ENCODE measurements at places on chromosomes 3 and 15.
A peak's percentile ranks its signal among the peaks of the same experiment; 100 is the strongest.

GRCh38 chr3:177618873-177619733 lies 421.8 kb upstream of the TBL1XR1 start:
- DNase-seq = peak; percentile 34

DNA sequence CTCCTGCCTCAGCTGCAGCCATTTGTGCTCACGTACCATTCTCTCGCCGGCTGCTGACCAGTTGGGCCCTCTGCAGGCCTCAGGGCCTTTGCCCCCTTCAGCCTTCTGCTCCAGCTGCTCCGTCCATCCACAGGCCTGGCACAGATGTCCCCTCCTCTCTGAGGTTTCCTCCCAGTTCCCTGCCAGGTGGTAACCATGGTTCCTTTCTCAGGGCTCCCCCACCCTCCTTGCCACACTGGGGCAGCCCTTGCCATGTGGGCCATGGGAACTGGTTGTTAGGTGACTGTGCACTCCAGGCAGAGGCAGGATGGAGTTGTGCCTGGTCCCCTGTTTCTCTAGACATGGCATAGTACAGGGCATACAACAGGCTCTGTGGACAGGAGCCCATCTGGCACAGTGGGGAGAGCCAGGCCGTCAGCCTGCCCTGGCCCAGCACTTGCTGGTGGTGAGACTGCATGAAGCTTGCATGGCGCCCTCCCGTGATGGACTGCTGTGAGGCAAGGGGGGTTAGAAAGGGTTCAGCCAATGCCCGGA lies 148.9 kb downstream of the DNAJB8 start:
- no peak for DNase-seq

GRCh38 chr15:83322061-83322460 lies 37.6 kb upstream of the BNC1 start:
- DNase-seq = no peak

- no peak for DNase-seq
Observed at GRCh38 chr3:15063238-15063637, 1.9 kb downstream of the MRPS25 start.

- DNase-seq = peak; percentile 16
Observed at GRCh38 chr3:166955201-166955939, 424.7 kb downstream of the ZBBX start.

DNA sequence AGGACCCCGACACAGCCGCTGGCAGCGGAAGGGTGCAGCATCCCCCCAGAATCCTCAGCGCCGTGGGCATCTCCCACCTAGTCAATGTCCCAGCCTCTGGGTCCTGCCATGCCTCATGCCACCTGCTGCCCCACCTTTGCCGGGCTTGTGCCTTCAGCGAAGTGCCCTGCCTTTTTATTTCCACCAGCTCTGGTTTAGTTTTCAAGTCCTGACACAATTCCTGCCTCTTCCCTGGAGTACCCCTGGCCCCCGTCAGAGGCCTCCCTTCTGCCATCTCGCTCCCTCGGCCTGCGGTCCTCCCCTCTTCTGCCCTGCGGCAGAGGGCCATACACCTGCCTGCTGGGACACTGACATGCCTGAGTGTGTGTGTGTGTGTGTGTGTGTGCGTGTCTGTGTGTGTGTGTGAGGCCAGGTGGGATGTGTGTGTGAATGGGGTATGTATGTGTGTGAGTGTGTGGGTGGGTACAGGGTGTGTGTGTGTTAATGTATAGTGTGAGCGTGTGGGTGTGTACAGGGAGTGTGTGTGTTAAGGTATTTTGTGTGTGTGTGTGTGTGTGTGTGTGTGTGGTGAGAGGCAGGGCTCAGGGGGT lies 129.9 kb downstream of the SMAD6 start:
- no peak for DNase-seq
